ENCODE measurements at places on chromosomes 1 and 21.

- no peak for DNase-seq
Observed at GRCh38 chr1:3588395-3588794, 22.9 kb downstream of the MEGF6 start.

- DNase-seq: no peak
Observed at GRCh38 chr1:173190101-173190936, 16.8 kb downstream of the TNFSF4 start.

GRCh38 chr1:155197901-155198546 is 9.7 kb downstream of the THBS3 start:
- DNase-seq: no peak

DNA sequence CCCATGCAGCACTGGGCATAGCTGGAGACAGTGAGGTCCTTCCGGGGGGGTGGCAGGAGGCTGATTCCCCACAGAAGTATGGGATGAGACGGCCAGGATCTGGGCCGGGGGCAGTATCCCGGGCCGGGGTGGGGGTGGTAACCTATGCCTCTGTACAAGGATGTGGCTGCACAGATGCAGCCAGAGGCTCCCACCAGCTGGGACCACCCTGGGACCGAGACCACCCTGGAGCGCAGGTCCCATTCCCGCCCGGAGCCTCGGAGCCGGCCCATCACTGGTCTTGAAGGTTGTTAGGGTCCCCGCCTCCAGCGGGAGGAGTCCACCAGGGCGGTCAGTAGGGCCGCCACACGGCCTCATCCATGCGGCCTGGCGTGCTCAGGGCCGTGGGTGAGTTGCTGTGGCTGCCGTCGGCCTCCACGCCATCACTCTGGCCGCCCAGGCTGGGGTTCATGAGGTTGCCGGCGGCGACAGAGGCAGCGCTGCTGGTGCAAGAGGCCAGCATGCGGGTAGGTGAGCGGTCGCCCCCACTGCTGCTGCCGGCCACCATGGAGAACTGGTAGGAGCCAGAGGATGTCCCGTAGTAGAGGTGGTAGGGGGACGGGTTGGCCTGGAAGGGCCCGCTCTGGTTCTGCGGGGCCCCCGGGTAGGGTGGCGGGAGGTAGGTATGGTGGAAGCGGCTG is 28.1 kb downstream of the RUNX3 start:
- DNase-seq: no peak

- no peak for DNase-seq
Observed at GRCh38 chr1:209653915-209654351, 1.7 kb upstream of the LAMB3 start.

GRCh38 chr1:63651161-63651701 is 58.0 kb downstream of the PGM1 start:
- DNase-seq: no peak

GRCh38 chr1:193115629-193116227 is 6.1 kb upstream of the CDC73 start:
- DNase-seq: no peak

- no peak for DNase-seq
Observed at GRCh38 chr1:73034271-73034670, 751.9 kb upstream of the NEGR1 start.

DNA sequence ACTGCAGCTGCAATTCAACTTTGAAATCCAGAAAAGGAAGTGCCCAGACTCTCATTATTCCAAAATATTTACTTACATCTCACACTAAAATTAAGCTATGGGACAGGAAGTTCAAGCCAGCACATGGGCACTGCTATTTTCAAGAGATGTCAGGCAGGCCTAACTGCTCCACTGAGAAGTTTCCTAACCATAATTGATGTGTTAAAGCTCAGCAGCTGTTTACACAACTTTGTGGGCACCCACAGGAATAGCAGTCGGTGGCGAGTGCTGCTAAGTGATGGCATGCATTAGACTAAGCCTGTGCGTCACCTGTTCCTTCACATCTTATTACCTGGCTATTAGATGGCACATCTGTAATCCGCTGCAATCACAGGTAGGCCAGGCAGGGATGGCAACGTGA is 303.3 kb upstream of the DAB1 start:
- DNase-seq: no peak

DNA sequence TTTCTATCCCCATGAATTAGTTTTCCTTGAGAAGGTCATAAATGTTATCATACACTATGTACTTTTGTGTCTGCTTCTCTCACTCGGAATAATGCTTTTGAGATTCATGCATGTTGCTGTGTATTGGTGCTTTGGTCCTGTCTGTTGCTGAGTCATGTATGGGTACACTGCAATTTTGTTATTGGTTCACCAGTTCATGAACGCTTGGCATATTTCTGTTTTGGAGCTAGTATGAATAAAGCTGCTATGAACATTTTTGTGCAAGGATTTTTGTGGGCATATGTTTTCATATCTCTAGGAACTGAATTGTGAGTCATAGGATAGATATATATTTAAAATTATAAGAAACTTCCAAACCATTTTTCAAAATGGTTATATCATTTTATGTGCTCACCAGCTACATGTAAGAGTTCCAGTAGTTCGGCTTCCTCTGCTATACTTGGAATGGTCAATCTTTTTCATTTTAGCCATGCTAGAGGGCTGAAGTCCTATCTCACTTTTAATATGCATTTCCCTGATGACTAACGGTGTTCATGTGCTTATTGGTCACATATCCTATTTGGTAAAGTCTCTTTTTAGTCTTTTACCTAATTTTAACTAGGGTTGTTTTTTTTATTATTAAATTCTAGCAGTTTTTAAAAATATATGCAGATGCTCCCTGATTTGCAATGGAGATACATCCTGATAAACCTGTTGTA is 38.2 kb downstream of the ETS2 start:
- no peak for DNase-seq

DNA sequence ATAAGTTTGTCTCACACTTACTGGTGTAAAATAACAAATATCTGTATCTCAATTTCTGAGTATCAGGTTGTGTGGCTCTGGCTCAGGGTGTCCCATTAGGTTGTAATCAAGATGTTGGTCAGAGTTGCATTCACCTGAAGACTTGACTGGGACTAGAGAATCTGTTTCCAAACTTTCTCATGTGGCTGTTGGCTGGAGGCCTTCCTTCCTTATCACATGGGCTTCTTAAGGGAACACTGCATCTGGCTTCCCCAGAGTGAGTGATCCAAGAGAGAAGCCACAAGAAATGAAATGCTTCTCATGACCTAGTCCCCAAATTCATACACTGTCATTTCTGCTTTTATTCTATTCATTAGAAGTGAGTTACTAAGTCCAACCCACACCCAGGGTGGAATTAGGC is 568.4 kb upstream of the CAMK1G start:
- no peak for DNase-seq
